ENCODE measurements at places on chromosomes 1 and 21. TPM values are rescaled to one million over a fixed set of nuclear protein-coding genes. Genes with fewer than 3 reads are reported as not detected.

GRCh38 chr1:101221945-101222429, 14.8 kb upstream of the S1PR1 start:
- DNase-seq, result no peak

DNA sequence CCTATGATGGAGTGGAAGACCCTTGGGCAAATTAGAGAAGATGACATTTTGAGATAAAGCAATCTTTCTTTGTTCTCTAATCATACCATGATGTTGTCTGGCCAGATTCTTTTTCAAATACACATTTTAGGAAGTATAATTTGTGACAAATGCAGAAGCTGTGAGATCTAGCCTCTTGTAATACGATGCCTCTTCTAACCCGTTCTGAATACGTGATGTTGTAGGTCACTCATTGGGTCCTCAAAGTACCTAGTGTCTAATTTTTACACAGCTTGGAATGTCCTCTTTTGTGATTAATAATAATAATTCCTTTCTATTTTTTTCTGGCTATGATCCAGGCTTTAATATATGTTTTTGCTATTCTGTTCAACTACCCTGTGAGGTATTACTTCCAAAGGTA, 502.7 kb downstream of the NUF2 start:
- no peak for DNase-seq

DNA sequence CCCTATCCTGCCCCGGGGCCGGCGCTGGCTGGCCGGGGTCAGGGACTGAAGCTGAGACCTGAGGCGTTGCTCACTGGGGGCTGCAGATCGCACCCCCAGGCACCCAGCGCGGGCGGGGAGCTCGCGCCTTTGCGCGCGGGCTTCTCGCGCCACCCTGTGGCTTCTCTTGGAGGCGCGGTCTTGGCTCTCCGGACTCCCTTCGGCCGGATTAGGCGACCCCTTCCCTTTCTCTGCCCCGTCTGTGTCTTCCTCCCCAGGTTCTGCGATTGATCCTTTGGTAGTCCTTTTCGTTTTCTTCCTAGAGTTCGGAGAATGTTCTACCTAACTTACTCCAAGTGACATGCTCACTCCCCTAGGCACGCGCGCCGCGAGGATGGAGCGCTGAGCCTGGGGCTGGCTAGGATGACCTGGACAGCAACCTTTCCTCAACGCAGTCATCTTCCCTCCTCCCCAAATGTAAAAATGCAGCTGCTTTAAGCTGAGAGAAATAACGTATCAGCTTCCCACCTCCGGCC, 495 bp upstream of the NTRK1 start:
- peak; percentile 30 for DNase-seq

- DNase-seq, result peak; percentile 62
These were observed at the start of gene GLMP for GRCh38 chr1:156295391-156295947. Gene GLMP, minus strand, starts transcription at chr1:156295679. Its CDS starts 34 bp downstream, at chr1:156295645.

DNA sequence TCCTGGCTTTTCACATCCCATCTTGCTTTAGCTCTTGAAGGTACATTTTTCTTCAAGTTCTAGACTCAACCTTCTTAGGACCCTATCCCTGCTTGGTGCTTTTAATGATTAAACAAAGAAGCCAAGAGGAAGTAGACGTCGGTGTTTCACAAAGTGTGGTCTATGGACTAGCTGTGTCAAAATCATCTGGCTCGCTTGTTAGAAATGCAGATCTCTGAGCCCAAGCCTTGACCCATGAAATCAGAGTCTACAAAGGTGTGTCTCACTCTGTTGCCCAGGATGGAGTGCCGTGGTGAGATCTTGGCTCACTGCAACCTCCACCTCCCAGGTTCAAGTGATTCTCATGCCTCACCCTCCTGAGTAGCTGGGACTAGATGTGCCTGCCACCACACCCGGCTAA, 295.5 kb upstream of the KAZN start:
- DNase-seq, result no peak

DNA sequence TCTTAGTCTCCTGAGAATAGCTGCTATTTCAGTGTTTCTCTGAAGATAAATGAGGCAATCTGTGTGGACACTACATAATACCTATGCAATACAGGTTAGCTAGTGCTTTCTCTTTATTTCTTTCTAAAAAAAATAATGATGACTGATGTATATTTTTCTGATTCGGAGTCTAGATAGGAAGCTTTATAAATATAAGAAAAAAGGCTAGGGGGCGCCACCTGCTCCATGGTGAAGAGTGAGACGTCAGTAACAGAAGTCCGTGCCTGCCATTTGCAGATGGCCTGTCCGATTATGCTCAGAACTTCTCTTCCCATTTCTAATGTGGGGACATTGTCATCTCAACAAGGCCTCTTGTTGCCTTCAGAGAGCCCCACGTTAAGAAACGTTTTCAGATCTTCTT, 26.4 kb downstream of the QSOX1 start:
- peak; percentile 33 for DNase-seq

- DNase-seq, result no peak
These were observed 615 bp downstream of the CLIC4 start for GRCh38 chr1:24745711-24746413.

GRCh38 chr1:153360592-153361479, 3.2 kb downstream of the S100A9 start:
- DNase-seq, result no peak

- DNase-seq, result no peak
These were observed 44.8 kb upstream of the CCDC27 start for GRCh38 chr1:3707298-3707938.

Gene RPTN
- total RNA-seq, result not detected

Gene GPX7
- not detected for total RNA-seq

Gene AMY2B
- not detected for total RNA-seq

Gene L1TD1
- not detected for total RNA-seq

Gene TCHH
- not detected for total RNA-seq
